Natural killer cell treated with Interleukin-12 subunit alpha and Interleukin-12 subunit beta and Interleukin-15 and Interleukin-18, amount 100 ng/mL, for 72 hours (primary cell): ENCODE measurements at places on chromosomes 11 and 22. TPM values are rescaled to one million over a fixed set of nuclear protein-coding genes. Genes with fewer than 3 reads are reported as not detected.

DNA sequence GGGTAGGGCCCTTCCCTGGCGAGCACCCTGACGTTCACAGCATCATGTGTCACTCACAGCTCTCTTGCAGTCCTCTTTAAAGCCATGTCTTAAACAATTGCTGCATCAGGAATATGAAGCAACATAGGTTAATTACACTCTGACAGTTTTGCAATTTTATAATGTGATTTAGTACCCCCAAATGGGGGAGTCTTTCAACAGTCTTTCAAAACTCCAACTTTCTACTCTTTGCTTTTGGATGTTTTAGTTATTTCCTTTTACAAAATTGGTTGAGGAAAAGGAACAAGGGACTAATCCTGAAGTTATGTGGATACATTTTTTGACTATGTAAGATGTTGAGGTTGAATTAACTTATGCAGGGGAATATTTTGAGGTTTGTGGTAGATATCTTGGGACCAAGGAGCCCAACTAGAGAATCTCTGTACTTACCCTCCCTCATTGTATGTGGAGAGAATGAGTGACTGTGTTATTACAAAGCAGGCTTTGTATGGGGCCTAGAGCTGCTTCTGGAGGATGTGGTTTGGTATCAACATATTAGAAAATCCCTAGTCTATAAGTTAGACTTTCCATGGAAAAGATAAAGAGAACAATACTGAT, at the start of gene MMP8:
MMP8 (minus strand) TSS at position 51 of the 597 bp plus-strand sequence. CDS start 99 bp downstream, outside the sequence.
- H3K36me3 ChIP-seq: no peaks in the 10 kb centered on the region
- H3K4me3 ChIP-seq: no peak within 1 kb of the TSS
- H3K27me3 ChIP-seq: peaks cover 13% of the 10 kb centered on the region

- H3K27ac ChIP-seq: no peak overlapping the region
- no peak overlapping the region for H3K4me3 ChIP-seq
- H3K27me3 ChIP-seq: peaks cover 24% of the 10 kb centered on the region
Measured at GRCh38 chr11:46240371-46240770, 37.1 kb upstream of the CREB3L1 start.

DNA sequence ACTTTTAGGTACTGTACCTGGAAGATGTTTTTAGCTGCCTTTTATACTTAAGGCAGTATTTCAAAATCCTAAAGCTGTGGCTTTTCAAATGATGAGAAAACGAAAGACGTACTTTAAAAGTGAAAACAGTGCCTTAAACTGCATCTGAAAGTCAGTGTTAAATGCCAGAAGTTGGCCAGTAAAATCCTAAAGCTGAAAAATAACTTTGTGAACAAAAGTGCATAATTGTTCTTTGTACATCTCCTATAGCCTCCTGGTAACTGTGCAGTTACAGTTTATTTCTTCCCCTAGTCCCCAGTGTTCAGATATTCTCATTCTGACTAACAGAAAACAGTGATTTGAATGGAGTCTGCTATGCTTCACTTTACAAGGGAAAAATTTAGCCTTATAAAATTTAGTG, 6.8 kb downstream of the EED start:
- H3K4me3 ChIP-seq: peak overlapping the region; percentile 38
- H3K36me3 ChIP-seq: peaks cover 13% of the 10 kb centered on the region
- no peaks in the 10 kb centered on the region for H3K27me3 ChIP-seq
- DNase-seq: no peak
- peaks cover 28% of the 10 kb centered on the region for H3K4me1 ChIP-seq

- H3K4me1 ChIP-seq: peaks cover 4% of the 10 kb centered on the region
- no peak overlapping the region for H3K27ac ChIP-seq
- DNase-seq: no peak
- peaks cover 22% of the 10 kb centered on the region for H3K27me3 ChIP-seq
- no peak overlapping the region for H3K4me3 ChIP-seq
Measured at GRCh38 chr11:60926500-60926899, 2.2 kb downstream of the TMEM132A start.

DNA sequence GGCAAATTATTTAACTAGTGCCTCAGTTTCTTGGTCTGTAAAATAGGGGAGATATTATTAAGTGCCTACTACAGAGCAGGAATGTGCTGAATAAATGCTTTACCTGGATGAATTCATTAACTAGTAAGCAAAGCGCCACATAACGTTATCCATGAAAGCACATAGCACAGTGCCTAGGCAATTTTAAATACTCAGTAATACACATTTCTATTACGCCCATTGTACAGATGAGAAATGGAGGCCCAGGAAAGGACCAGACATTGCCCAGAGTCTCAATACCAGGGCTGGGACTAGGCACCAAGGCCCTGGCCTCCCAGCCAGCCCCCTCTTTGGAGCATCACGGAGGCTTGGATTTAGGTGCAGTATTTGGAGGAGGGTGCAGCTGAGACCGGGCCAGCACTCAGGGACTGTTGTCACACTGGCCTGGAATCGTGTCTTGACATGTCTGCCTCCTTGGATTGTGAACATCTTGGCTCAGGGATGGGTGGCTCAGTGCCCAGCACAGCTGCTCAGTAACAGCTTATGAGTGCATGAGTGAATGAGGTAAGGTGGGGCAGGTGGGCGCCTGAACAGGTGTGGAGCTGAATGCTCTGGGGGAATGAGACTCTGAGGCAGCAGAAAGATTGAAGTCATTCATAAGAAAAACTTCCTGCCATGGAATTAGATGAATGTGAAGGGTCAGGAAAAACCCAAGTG, 42.1 kb upstream of the TPBGL start:
- DNase-seq: no peak
- no peak overlapping the region for H3K27ac ChIP-seq
- H3K4me1 ChIP-seq: no peaks in the 10 kb centered on the region
- H3K27me3 ChIP-seq: peaks cover 4% of the 10 kb centered on the region

DNA sequence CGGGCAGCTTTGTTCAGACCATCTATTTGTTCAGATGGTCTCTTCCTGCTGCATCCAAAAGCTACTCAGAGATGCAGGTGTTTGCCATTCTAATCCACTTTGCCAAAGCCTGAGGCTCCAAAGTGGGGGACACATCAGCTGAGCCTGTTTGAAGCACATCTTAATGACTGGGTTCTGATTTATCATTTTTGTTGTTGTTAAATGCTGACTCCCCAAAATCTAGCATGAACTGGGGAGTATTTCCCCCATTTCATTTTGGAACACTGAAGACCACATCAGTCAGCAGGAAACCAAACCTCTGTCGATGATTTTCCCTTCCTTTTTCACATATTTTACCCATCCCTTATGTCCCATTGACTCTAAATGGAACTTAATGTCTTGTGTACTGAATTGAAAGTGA, 262.6 kb downstream of the NTM start:
- no peaks in the 10 kb centered on the region for H3K36me3 ChIP-seq
- no peaks in the 10 kb centered on the region for H3K27me3 ChIP-seq
- H3K27ac ChIP-seq: no peak overlapping the region
- no peaks in the 10 kb centered on the region for H3K4me1 ChIP-seq

GRCh38 chr11:35594680-35595079, 23.6 kb upstream of the FJX1 start:
- no peaks in the 10 kb centered on the region for H3K36me3 ChIP-seq
- no peak overlapping the region for H3K4me3 ChIP-seq
- H3K4me1 ChIP-seq: peaks cover 5% of the 10 kb centered on the region
- peaks cover 32% of the 10 kb centered on the region for H3K27me3 ChIP-seq
- DNase-seq: no peak
- H3K27ac ChIP-seq: no peak overlapping the region

- no peak overlapping the region for H3K4me3 ChIP-seq
- peaks cover 13% of the 10 kb centered on the region for H3K4me1 ChIP-seq
- H3K27me3 ChIP-seq: no peaks in the 10 kb centered on the region
- no peaks in the 10 kb centered on the region for H3K36me3 ChIP-seq
- H3K27ac ChIP-seq: no peak overlapping the region
Measured at GRCh38 chr11:14619603-14620531, 23.7 kb upstream of the PDE3B start.

DNA sequence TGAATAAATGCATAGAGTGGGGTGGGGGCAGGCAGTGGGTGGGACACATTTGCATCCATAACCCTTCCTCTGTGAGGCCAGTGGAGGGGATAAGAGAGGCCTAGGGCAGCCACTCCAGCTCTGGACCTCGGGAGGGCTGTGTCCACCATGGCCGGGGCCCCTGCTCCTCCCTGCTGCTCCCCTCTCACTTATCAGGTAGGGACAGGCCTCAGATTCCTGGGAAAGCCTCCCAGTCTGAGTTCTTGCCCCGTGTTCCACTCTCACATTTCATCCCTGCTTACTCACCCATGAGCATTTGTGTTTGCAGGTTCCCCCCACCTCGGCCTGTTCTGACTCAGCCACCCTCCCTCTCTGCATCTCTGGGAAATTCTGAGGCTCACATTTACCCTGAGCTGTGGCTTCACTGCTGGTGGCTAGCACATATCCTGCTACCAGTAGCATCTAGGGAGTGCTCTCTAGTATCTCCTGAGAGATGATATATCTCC, 128.7 kb upstream of the TOP3B start:
- H3K4me1 ChIP-seq: peaks cover 13% of the 10 kb centered on the region
- no peak for DNase-seq
- H3K4me3 ChIP-seq: peak overlapping the region; percentile 52
- no peak overlapping the region for H3K27ac ChIP-seq
- peaks cover 11% of the 10 kb centered on the region for H3K27me3 ChIP-seq

GRCh38 chr11:2213384-2213842, 41.8 kb upstream of the TH start:
- peaks cover 26% of the 10 kb centered on the region for H3K4me1 ChIP-seq
- H3K4me3 ChIP-seq: peak overlapping the region; percentile 69
- H3K36me3 ChIP-seq: no peaks in the 10 kb centered on the region

- H3K36me3 ChIP-seq: peaks cover 9% of the 10 kb centered on the region
- no peaks in the 10 kb centered on the region for H3K27me3 ChIP-seq
- no peak overlapping the region for H3K27ac ChIP-seq
- DNase-seq: no peak
- H3K4me3 ChIP-seq: no peak overlapping the region
Measured at GRCh38 chr11:116939499-116939898, 102.1 kb upstream of the APOA1 start.

DNA sequence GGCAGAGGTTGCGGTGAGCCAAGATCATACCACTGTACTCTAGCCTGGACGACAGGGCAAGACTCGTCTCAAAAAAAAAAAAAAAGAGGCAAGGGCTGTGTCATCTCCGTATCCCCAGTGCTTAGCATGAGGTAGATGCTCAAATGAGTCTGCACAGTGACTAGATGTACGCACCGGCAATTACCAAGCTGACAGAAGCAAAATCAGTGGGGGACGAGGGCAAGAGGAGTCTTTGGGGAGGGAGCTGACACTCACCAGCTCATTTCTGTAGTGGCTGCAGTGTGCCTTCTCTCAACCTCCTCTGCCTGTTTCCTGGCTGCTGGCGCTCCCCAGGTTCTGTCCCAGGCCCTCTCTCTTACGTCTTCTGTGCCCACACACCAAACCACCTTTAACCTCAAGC, 69.9 kb downstream of the PACSIN2 start:
- peaks cover 4% of the 10 kb centered on the region for H3K36me3 ChIP-seq
- H3K4me3 ChIP-seq: no peak overlapping the region
- H3K27ac ChIP-seq: no peak overlapping the region

- peaks cover 16% of the 10 kb centered on the region for H3K27me3 ChIP-seq
- H3K36me3 ChIP-seq: no peaks in the 10 kb centered on the region
- H3K4me1 ChIP-seq: no peaks in the 10 kb centered on the region
Measured at GRCh38 chr11:69249311-69250185, 44.4 kb upstream of the MYEOV start.

GRCh38 chr11:15493066-15493465, 378.3 kb downstream of the INSC start:
- no peak for DNase-seq
- no peak overlapping the region for H3K4me3 ChIP-seq
- no peaks in the 10 kb centered on the region for H3K4me1 ChIP-seq
- H3K27ac ChIP-seq: no peak overlapping the region
- H3K27me3 ChIP-seq: no peaks in the 10 kb centered on the region

GRCh38 chr11:131430473-131431208, 60.2 kb downstream of the NTM start:
- H3K36me3 ChIP-seq: no peaks in the 10 kb centered on the region
- no peaks in the 10 kb centered on the region for H3K4me1 ChIP-seq
- no peak overlapping the region for H3K4me3 ChIP-seq
- H3K27me3 ChIP-seq: peaks cover 7% of the 10 kb centered on the region
- no peak overlapping the region for H3K27ac ChIP-seq

DNA sequence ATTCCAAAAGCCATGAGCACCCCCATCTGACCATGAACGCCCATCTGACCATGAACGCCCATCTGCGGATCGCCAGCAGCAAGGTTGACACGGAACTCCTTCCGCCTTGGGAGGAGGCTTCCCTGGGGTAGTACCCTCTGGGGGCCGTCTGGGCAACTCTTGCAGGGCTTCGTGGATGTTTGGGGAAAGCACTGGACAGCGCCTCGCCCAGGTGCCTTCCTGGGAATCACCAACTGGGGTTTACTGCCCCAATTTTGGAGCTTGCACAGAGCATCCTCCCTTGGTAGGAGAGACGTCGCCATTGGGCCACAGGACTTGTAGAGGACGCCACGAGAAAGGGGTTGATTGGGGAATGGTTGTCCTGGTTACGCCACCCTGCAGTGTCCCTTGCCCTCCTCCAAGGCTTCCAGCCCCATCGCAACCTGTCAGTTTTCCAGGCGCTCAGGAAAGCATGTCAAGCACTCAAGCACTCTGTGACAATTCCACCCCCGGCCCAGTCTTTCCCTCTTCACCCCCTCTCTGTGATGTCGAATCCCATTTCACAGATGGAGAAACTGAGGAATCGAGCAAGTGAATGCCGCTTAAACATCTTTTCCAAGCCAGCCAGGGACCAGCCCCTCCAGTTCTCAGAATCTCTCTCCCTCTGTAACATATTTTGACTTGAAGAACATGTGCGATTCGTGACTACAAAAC, 914 bp upstream of the PRDM11 start:
- peaks cover 27% of the 10 kb centered on the region for H3K4me1 ChIP-seq
- H3K27me3 ChIP-seq: peaks cover 13% of the 10 kb centered on the region
- H3K36me3 ChIP-seq: no peaks in the 10 kb centered on the region
- H3K4me3 ChIP-seq: peak overlapping the region; percentile 81
- no peak for DNase-seq
- peak overlapping the region; percentile 89 for H3K27ac ChIP-seq

DNA sequence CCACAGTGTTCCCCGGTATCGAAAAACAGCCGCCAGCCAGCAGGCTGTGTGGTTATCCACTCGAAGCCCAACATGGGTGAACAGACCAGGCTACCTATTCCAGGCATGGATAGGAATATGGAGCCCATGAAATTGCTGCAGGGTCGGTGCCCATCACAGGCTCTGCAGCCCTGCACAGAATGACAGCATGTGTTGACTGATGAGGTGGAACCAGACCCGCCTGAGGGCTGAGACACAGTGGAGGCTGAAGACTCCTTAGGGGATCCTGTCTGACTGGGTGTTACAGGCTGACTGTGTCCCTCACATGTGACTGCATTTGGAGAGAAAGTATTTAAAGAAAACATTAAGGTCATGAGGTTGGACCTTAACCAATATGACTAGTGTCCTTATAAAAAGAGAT, 6.2 kb upstream of the YPEL1 start:
- H3K27me3 ChIP-seq: no peaks in the 10 kb centered on the region
- H3K27ac ChIP-seq: peak overlapping the region; percentile 16
- DNase-seq: no peak
- H3K4me3 ChIP-seq: no peak overlapping the region
- no peaks in the 10 kb centered on the region for H3K36me3 ChIP-seq

- no peak overlapping the region for H3K27ac ChIP-seq
- no peak for DNase-seq
Measured at GRCh38 chr11:65781152-65781961, 581 bp upstream of the AP5B1 start.

Gene CSF2RB
- 47.9 TPM for total RNA-seq

Gene LSP1
- 358 TPM for total RNA-seq

Gene NLRP14
- total RNA-seq: not detected

Gene INS
- total RNA-seq: not detected

Gene ANGPTL5
- not detected for total RNA-seq

Gene TSGA10IP
- not detected for total RNA-seq

Gene UCP3
- total RNA-seq: 5.2 TPM

Gene SIK2
- total RNA-seq: 8.8 TPM

Gene SLC22A9
- not detected for total RNA-seq

Gene SGSM1
- total RNA-seq: 0.75 TPM
